ENCODE measurements at places on chromosomes 2 and 18.

DNA sequence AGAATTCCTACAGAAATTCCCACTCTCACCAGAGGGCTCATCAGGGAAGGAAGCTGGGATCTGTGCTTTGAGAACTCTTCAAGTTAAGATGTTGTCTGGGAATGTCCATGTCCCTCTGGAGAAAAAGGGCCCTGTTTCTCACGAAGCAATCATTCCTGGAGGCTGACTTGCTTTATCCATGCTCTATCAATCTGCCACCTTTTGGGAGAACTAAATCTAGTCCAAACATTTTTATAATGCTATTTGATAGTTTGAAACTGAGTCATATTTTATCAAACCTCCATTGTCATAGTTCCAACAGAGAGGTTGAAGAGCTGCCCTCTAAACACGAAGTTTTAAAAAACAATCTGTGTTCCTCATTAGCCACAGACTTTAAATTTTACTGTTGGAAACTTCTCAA is 219.2 kb downstream of the MTX2 start:
- DNase-seq: no peak

DNA sequence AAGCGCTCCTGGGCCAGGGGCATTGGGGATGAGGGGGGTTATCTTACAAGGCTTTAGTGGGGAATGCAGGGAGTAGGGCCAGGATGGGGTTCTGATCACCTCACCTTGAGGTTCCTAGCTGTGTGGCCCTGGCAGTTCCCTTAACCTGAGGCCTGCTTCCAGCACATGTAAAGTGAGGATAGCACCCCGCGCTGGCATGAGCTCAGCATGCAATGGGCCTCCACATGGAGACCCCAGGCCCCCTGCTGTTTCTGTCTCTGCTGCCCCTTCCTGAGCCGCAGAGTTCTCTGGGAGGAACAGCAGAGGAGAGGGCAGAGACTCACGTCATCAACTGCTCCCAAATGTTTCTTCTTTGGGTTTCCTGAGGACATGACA is 8.6 kb upstream of the TEX51 start:
- DNase-seq: no peak

- DNase-seq: no peak
These were observed 81.8 kb downstream of the SCN9A start for GRCh38 chr2:166293984-166294383.

- DNase-seq: no peak
These were observed 98.3 kb upstream of the TMEM17 start for GRCh38 chr2:62604336-62604735.

GRCh38 chr2:73993376-73993775 is 8.7 kb downstream of the TET3 start:
- no peak for DNase-seq

GRCh38 chr18:12470382-12471075 is 62.8 kb downstream of the PRELID3A start:
- no peak for DNase-seq

DNA sequence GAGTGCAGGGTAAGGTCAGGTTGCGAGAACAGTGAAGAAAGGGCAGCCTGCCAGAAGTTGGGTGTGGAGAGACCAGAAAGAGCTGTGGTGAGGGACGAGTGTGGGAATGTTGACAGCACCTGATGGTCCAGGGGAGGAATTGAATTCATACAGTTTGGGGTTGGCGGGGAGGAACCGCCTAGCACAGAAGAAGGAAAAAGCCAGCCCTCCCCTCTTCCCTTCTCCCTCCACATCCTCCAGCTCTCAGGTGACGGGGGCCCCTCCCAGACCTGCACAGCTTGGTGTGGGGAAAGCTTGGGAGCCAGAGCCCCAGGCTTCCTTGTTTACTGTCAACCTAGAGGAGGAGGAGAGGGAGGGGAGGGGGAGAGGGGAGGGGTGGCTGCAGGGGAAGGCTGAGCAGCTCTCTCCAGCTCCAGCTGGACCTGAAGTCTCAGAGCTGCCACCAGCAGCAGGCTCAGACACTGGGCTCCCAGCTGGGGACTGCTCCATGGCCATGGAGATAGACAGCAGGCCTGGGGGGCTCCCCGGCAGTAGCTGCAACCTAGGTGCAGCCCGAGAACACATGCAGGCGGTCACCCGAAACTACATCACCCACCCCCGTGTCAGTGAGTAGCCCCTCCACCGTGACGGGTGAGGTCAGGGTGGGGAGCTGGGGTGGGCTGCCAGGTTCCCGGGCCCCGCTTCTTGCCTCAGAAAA is at the start of gene ATP6V1B1:
Gene ATP6V1B1, plus strand, starts transcription at position 433 of the 697 bp plus-strand sequence. Its CDS starts 55 bp downstream, at position 488.
- peak; percentile 72 for DNase-seq

DNA sequence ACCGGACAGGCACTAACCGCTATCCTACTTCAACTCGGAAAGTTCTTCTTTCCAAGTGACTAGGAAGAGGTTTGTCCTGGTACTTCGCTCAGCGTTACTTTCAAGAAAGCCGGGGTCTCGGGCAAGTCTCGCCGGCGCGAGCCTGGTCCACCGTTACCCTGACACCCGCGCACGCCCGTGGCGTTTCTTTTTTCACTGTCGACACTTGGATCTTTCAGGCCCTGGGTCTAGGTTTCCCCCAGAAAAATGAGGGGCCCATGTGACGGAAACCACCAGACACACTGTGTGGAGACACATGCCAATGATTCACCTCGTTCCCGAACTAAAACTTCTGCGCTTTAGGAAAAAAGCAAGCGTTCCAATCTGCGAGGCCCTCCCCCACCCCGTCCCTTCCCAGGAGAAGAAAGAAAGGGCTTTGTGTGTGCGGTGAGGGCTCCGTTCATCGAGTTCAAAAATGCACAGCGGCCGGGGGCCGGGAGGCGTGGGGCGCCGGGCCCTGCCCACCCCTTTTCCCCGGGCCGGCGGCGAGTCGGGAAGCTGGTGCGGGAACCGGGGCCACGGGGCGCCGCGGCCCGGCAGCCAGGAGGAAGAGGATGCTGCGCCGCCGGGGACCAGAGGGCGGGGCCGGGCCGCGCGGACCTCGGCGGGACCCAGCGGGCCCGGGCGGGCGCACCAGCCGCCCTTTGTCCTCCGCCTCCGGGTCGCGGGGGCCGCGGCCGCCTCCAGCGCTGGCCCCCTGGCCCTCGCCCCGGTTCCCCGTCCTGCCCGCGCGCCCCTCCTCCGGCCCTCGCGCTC is 2.6 kb downstream of the ZNF521 start:
- no peak for DNase-seq

GRCh38 chr2:241933179-241933911 is 63.8 kb downstream of the RTP5 start:
- DNase-seq: no peak

GRCh38 chr18:35387152-35387571 is 10.0 kb upstream of the ZNF396 start:
- peak; percentile 13 for DNase-seq

GRCh38 chr2:1685957-1686783 is 58.1 kb downstream of the PXDN start:
- no peak for DNase-seq

DNA sequence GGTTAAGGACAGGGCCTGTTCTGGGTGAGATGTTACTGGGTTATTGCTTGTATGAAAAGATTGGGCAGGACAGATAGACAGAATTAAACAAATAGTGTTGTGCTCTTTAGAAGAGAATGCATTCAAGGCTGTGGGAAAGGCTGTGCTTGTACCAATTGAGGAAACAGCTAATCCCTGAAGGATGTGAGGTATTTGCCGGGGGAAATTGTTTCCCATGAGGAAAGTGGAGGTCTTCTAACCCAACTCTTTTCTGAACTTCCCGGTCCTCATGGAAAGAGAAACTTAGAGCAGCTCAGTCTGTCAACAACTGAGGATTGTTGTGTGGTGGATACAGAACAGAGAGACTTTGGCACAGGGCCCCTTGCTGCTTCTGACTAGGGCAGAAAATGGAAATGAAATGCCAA is 9.5 kb downstream of the SLC1A4 start:
- no peak for DNase-seq

Measured in NCI-H345 (cell line).